ENCODE measurements at places on chromosomes 1 and 21.

- DNase-seq = no peak
Observed at GRCh38 chr21:25176637-25177412, 430.5 kb downstream of the MRPL39 start.

DNA sequence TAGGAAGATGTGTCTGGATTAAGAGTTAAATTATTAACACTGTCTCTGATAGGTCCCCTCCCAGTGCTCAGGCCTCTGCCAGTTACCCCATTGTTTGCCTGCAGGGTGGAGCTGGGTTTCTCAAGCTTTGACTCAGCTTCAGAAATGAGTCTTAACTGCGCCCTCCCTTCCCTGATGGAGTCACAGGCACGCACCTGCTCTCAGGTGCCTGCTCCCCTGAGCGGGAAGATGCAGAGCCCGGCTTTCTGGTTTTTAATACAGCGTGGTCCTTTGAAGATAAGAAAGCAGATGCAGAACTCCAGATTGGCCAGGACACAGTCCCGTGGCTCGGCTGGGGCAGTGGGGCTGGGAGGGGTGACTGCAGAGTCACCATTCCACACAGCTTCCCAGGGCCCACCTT, 3.2 kb upstream of the SPRR4 start:
- DNase-seq = no peak

GRCh38 chr1:158396646-158397045, 2.6 kb downstream of the OR10T2 start:
- no peak for DNase-seq

DNA sequence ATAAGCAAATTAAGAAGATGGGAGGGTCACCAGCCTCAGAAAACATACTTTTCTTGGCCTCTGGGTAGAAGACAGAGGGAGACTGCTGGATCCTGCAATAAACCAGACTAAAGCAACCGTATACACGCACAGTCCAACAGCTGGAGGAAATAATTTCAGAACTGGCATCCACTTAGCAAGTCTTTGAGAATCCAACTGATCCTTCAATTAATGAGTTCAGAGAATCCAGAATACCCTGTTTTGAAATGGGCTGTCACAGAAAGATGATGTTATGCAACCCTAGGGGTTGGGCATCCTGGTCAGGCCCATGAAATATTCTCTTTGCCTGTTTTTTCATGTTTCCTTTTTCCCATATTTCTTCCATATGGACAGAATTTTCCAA, 134.0 kb upstream of the MAGI3 start:
- no peak for DNase-seq

- no peak for DNase-seq
Observed at GRCh38 chr1:54575161-54575560, 27.1 kb downstream of the ACOT11 start.

- DNase-seq = no peak
Observed at GRCh38 chr1:168879896-168880734, 151.1 kb upstream of the DPT start.

DNA sequence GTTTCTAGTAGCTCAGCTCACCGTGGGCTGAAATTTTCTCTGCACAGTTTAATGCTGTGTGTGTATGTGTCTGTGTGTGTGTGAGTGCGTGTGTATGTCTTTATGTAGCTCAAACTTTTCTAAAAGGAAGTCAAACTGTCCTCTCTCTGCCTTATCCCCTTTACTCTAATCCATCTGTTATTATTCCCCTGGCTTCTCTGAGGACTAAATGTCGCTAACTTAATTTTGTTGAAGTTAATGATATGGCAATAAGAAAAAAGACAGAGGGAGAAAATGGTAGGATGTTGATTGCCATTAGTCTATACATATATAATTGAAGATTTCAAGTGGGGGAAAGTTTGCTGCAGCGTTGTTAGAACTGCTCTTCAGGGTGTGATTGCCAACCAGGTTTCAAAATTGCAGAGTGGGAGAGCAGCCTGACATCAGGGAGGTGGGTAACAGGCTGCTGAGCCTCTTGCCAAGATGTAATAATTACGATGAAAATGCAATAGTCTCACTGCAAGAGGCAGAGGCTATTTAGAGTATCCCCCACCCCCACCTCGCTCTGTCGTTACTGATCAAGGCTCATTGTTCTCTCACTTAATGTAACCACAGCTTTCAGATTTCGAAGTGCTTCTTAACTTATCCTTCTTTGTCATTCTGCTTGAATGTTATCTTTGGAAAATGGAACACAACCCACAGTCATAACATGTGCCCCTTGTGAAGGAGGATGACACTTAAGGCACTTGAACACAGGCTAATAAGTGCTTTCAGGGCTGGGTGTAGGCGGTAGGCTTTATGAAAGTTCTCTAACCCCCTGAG, 559.0 kb upstream of the PLXNA2 start:
- no peak for DNase-seq

DNA sequence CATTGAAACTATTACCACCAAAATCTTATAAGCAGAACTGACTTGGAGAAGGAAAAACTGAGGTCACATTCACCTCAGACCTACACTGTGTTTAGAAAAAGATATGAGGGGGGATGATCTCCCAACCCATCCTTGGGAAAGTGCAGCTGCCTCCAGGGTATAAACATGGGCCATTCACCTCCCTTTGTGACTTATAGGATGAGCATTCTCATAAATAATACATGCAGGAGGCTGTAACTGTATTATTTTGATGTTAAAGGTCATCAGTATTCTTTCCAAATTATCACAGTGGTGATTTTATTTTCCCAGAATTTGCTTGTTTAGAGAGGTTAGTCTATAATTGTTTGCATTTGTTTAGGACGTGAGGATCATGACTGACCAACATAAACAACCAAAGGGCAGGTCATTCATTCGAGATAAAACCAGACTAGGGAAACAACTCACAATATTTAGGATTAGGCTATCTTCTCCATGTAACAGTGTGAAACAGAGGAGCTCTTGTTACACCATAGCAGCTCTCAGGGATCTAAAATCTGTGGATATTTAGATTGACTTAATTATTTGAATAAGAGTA, 109.2 kb upstream of the NR5A2 start:
- no peak for DNase-seq

DNA sequence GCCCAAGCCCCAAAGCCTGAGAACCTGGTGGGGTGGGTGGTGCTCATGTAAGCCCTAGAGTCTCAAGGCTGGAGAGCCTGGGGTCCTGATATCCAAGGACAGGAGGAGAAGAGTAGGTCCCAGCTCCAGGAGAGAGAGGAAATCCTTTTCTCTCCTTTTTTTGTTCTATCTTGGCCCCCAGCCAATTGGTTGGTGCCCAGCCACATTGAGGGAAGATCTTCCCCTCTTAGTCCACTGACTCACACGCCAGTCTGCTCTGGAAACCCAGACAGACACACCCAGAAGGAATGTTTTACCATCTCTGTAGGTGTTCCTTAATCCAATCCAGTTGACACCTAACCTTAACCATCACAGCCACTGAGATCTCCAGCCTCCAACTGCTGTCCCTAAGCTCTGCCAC, 16.2 kb upstream of the LIN9 start:
- no peak for DNase-seq
